ENCODE measurements at places on chromosomes 16 and 17.

DNA sequence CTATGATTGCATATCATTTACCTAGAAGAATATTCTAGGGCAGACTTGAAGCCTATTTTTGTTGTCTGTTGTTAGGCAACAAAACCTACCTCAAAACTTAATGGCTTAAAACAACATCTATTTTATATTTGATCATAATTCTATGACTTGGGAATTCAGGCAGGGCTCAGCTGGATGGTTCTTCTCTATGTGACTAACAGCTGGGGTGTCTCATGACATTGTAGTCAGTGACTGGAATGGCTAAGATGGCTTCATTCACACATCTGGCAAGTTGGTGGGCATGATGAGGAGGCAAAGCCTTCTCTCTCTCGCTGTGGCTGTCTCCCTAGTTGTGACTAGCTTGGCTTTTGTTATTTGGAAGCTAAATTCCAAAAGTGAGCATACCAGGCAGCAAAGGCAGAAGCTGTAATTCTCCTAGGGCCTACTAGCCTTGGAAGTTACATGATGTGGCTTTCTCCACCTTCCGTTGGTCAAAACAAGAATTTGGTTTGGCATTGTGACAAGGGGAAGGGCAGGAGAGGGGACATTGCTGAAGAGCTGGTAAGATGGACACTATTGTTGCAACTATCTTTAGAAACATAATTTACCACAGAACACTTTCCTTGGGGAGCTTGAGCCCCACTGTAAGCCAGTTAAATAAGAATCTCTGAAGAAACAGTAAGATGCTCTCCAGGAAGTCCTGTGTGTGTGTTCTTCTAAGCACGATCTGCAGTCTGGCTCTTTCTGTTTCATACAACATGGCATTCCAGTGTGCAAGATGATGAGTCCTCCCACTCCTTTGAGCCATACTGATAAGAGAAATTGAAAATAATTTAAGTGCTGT, 39.4 kb downstream of the ZNRF1 start:
- peak; percentile 18 for DNase-seq

DNA sequence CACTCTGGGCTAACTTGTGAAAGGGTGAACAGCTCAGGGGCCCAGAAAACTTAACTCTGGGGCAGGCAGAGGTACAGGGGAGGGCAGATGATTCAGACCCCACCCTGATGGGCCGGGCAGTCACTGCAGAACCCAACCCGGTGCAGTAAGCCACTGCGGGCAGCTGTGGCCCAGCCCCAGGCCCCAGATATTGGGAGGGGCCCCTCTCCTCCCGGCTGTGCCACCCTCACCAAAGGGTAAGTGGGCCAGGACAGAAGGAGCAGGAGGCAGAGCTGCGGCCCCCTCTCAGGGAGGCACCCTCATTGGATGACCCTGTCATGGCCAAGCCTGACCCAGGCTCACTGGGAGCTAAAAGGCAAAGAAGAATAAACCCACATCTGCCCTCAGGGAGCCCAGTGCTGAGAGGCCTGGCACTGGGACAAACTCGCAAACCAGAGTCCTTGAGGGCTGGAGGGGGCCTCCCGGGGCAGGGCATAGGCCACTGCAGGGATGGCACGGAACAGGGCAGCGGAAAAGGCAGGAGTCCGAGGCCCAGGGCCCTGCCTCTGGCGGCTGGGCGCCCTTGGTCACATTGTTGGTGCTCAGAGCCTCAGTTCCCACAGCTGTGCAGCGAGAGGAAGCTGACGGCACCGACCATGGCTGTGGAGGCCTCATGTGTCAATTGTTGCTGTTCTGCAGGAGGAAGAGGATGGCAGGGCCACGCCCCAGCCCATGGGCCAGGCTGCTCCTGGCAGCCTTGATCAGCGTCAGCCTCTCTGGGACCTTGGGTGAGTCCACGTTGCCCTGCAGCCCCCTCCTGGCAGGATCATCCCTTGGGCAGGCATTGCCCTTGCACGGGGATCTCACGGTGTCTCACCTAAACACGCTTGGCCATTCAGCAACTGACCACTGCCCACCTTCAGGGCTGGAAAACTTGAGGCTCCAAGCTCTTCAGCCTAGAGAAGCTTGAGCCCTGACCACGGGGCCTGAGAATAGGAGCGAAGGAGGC, 3.1 kb downstream of the ITGB4 start:
- DNase-seq: no peak

DNA sequence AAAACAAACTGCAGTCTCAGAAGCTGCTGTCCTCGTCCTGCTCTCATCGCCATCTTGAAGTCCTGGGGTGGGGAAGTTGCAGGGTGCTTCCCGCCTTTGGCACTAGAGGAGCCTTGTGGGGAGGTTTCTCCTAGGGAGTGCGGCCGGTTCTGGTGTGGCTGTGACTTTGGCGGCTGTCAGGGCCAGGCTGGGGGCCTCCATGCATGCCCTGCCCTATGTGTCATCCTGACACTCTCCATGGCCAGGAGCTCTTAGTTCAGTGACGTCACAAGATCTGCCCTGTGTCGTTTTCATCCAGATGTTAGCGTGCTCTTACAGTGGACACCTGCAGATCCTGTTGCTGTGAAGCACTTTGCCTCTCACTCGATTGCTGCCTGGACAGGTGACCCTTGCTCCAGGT, 49.6 kb downstream of the PLD6 start:
- DNase-seq: no peak

GRCh38 chr16:85300406-85300968, 188.2 kb upstream of the CIBAR2 start:
- DNase-seq: no peak

GRCh38 chr16:86668136-86668910, 90.0 kb downstream of the FOXL1 start:
- DNase-seq: no peak

- DNase-seq: no peak
Observed at GRCh38 chr17:9905902-9906301, 831 bp upstream of the RCVRN start.

- DNase-seq: no peak
Observed at GRCh38 chr16:56267888-56268287, 76.6 kb downstream of the GNAO1 start.

GRCh38 chr17:27976331-27976730, 66.1 kb upstream of the NLK start:
- no peak for DNase-seq

DNA sequence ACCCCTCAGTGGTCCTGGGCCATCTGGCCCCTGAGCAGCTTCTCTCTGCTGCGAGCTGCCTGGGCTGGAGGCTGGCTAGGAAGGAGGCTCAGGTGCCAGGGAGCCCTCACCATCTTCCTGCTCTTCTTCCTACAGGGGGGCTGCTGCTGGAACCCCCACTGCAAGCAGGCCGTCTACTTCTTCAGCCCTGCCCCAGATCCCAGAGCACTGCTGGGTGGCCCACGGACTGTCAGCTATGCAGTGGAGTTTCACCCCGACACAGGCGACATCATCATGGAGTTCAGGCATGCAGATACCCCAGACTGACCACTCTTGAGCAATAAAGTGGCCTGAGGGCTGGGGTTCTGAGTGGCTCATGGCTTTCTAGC, 46.1 kb downstream of the PRMT7 start:
- no peak for DNase-seq

DNA sequence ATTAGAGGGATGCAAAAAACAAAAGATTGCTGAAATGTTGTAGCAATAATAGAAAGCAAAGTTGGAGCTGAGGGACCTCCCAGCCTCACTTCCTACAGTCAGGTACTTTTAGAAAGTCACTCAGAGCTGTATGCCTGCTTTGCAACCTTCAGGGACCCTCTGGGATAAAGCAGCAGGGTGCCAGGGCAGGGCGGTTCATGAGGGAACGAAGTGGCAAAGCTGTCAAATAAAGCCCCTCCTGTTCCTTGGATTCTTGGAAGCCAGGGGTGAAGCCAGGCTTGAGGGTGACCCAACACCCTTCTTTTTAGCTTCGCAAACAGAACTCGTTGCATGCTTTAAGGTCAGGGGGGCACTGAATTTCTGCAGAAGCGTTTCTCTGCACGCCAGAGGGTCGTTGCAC, 767 bp downstream of the ATP2C2 start:
- DNase-seq: no peak

GRCh38 chr17:28705728-28706334, 5.9 kb downstream of the PROCA1 start:
- no peak for DNase-seq

GRCh38 chr16:14028202-14028601, 42.9 kb upstream of the MRTFB start:
- no peak for DNase-seq

- DNase-seq: peak; percentile 60
Observed at GRCh38 chr16:50742576-50743200, 802 bp downstream of the CYLD start.

GRCh38 chr16:66311306-66311705, 55.2 kb upstream of the CDH5 start:
- no peak for DNase-seq

- no peak for DNase-seq
Observed at GRCh38 chr16:90002759-90003158, 16.5 kb downstream of the DBNDD1 start.

- no peak for DNase-seq
Observed at GRCh38 chr17:12519956-12520594, 145.6 kb upstream of the MYOCD start.

GRCh38 chr16:11183035-11183812, 72.8 kb downstream of the SOCS1 start:
- no peak for DNase-seq

DNA sequence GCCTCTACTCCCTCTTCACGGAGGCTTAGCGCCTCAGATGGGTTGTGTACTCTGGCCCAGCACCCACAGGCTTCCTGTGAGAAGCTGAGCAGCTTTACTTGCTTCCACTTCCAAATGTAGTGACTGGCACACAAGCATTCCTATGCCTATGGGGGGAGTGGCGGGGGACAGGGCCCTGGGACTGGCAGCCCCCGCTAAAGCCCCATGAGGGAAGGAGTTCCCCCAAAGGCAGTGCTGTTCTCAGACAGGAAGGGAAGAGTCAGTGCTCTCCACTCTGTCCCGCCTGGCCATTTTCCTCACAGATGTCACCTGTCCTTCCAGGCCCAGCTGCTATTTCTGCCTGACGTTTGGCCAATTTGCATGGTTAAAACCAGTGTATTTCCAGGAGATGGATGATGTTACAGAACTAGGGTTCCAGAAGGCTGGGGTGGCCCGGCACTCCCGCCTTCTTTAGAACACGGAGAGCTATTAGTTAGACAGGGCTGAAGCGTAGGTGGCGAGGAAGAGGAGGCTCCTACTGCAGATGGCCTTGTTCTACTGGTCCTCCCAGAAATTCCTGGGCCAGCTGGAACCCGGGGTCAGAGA, 83.9 kb upstream of the FBXO47 start:
- no peak for DNase-seq

- DNase-seq: no peak
Observed at GRCh38 chr17:32802306-32802705, 74.6 kb downstream of the MYO1D start.

DNA sequence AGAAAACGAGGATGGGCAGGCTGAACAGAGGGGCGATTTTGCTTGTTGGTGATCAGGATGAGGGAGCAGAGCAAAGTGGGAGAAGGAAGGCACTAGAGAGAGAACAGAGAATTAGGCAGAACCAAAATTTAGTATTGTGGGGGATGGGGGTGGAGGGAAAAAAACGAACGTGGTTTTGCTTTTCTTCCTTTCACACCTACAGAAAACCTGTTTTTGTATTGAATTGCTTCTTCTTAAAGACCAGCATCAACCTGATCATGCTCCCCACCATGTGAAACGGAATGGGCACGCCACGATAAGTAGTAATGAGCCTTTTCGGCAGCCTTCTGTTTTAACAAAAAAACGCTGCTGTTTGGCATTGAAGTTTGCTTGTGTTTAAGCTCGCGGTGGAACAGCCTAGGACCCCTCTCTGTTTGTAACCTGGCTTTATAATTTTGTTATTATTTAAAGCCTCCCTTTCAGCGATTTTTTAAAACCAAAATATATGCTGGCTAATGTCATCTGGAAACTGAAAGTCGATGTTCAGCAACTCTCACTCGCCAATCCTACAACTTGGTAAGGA, 36.8 kb downstream of the ERCC4 start:
- DNase-seq: no peak

DNA sequence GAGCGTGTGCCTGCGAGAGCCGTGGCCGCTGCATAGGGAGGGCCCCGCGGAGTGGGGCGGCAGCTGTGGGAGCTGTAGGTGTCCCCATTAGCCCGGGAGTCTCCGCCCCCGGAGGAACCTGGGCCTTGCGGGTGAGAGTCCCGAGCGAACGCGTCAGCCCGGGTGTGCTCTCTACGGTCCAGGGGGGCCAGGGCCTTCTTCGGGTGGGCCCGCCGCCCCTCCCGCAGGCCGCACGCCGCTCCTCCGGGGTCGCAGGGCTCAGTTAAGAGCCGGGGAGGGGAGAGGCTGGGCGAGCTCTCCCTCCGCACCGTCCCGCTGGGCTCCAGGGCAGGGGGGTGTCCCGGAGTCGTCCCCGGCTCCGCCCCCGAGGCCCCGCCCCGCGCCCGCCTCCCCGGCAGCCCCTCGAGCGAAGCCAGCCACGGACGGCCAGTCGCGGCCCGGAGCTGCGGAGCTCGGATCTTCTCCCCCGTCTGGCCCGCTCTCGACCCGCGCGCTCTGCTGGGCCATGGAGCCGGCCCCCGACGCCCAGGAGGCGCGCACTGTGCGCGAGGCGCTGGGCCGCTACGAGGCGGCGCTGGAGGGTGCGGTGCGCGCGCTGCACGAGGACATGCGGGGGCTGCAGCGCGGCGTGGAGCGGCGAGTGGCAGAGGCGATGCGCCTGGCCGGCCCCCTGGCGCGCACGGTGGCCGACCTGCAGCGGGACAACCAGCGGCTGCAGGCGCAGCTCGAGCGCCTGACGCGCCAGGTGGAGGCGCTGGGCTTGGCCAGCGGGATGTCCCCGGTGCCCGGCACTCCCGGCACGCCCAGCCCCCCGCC, at the start of gene SMTNL2:
SMTNL2 (plus strand) TSS at position 429 of the 816 bp plus-strand sequence; CDS start at position 506, 77 bp downstream.
- no peak for DNase-seq

DNA sequence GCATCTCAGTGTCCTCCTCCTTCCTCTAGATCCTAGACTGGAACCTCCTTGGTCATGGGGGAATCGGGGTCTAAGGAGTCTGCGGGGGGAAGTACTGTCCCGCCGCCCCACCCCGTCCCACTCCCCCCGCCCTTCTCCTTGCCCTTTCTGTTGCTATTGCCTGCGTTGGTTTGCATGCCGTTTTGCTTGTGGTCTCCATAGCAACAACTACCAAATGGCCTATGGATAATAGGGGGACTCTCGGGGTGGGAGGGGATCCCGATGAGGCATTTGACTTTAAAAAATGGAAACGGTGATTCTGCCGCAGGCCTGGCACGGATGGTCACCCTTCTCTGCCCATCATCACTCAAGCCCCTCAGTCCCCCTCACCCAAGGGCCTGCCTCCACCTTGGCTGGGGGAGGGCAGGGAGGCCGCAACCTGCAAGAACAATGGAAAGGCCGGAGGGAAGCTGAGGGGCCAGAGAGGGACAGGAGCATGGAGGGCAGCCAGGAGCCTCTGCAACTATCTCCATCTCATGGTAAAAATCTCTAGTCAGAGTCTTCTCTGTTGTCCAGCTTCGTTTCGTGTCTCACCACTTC, 231.4 kb upstream of the TNRC6C start:
- peak; percentile 21 for DNase-seq

- DNase-seq: no peak
Observed at GRCh38 chr16:10868596-10869469, 8.2 kb upstream of the CIITA start.

- no peak for DNase-seq
Observed at GRCh38 chr16:89641458-89642119, 15.9 kb downstream of the CHMP1A start.

Data from left lobe of liver (tissue), 2 donors.